ENCODE measurements at places on chromosomes 1 and 21.
A peak's percentile ranks its signal among the peaks of the same experiment; 100 is the strongest.

GRCh38 chr1:96509951-96510350 is 211.6 kb upstream of the PTBP2 start:
- DNase-seq: no peak

DNA sequence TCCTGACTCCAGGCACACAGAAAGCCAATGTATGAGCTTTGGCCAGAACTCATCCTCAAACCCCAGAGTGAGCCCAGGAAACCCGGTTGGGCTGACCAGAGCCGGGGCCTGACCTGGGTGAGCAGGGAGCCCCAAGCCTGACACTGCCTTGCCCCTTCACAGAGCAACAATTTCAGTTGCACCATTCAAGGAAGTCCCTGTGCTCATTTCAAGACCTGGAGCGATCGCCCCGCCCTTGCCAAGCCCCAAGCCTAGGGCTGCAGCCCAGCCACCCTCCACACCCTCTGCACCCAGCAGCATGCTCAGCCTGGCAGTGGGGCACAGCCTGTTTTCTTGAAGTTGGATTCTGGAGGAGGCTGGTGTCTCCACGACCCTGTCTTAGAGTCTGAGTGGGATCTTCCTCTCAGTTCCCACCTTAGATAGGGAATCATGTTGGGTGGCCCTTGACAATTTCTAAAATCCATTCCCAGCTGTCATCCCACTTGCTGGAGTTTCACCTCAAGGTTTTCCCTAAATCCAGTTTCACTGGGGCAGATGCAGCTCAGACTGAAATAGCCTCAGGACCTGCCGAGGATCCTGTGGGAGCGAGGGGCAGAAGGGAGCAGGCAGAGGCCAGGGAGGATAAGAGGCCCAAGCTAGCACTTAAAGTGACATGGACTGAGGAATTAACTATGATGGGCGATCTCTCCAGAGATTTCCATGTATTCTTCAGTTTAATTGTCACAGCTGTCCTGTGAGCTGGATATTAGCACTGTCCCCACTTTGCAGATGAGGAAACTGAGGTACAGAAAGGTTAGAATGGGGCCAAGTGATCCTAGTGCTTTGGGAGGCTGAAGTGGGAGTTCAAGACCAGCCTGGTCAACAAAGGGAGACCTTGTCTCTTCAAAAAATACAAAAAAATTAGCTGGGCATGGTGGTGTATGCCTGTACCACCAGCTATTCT is 2.5 kb downstream of the NBL1 start:
- DNase-seq: no peak

DNA sequence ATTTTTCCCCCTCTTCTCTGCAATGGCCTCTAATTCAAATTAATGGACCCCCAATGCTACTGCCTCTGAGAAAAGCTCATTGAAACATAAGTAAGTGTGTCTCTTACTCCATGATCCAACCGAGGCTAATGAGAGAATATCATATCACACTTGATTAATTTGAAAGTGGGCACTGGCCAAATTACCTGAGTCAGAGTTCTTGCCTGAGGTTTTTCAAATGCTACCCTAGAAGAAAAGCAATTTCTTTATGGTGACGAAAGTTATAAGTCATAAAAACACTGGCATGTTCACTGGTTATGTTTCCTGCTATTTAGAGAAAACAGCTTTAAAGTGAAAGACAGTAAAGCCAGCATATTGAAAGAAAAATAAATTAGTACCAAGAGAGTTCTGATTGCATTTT is 368.8 kb upstream of the TMPRSS15 start:
- DNase-seq: no peak

GRCh38 chr1:7902478-7903085 is 38.1 kb downstream of the TNFRSF9 start:
- peak; percentile 36 for DNase-seq

DNA sequence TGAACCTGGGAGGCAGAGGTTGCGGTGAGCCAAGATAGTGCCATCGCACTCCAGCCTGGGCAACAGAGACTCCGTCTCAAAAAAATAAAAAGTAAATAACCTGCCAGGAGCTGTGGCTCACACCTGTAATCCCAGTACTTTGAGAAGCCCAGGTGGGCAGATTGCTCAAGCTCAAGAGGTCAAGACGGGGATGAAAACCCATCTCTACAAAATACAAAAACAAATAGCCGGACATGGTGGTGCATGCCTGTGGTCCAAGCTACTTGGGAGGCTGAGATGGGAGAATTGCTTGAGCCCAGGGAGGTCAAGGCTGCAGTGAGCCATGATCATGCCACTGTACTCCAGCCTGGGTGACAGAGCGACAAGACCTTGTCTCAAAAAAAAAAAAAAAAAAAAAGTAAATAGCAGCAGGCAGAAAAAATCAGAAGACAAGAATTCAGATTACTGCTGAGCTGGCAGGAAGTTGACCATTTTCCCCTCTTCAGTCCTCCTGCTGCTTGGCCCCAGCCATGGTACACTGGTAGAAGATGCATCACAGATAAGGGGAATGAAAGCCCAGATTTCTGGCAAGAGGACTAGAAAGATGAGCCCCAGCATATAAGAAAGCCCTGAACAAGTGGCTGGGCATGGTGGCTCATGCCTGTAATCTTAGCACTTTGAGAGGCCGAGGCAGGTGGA is 97.6 kb downstream of the TOMM20 start:
- DNase-seq: no peak

GRCh38 chr21:33771976-33772375 is 129.7 kb downstream of the ITSN1 start:
- no peak for DNase-seq

GRCh38 chr1:93313026-93313425 is 32.7 kb upstream of the DR1 start:
- DNase-seq: no peak

DNA sequence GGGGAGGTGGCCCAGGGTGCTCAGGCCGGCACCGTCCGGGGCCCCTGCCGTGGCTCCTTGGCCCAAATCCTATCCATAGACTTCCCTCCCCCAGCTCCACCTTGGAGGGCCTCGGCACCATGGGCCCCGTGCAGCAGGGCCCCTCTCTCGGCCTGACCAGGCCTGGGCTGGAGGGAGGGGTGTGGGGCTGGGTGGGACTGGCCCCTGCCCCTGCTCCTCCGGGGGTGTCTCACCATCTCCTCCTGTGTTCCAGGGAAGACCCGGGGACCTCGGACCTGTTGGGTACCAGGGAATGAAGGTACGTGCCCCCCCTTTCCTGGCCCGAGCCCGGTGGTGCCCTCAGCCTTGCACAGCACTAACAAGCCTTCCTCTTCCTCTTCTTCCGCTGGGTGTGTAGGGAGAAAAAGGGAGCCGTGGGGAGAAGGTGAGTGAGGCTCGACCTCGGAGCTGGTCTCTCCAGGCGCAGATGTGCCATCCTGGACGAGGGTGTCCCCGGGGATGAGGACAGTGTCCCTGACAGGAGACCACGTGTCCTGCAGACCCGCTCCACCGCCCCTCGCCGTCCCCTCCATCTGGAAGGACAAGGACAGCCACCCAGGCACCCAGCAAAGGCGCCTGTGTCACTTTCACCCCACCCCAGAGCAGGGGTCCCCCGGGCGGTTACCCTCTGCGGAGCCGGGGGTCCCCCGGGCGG is 7.9 kb downstream of the COL6A1 start:
- no peak for DNase-seq

- peak; percentile 58 for DNase-seq
These were observed 754 bp downstream of the PRRC2C start for GRCh38 chr1:171486048-171486519.

GRCh38 chr1:113579256-113580018 is 179.8 kb downstream of the PHTF1 start:
- DNase-seq: no peak

GRCh38 chr1:40922969-40923368 is 56.5 kb upstream of the CTPS1 start:
- no peak for DNase-seq

- no peak for DNase-seq
These were observed 100.7 kb upstream of the KIF26B start for GRCh38 chr1:245054105-245054504.

DNA sequence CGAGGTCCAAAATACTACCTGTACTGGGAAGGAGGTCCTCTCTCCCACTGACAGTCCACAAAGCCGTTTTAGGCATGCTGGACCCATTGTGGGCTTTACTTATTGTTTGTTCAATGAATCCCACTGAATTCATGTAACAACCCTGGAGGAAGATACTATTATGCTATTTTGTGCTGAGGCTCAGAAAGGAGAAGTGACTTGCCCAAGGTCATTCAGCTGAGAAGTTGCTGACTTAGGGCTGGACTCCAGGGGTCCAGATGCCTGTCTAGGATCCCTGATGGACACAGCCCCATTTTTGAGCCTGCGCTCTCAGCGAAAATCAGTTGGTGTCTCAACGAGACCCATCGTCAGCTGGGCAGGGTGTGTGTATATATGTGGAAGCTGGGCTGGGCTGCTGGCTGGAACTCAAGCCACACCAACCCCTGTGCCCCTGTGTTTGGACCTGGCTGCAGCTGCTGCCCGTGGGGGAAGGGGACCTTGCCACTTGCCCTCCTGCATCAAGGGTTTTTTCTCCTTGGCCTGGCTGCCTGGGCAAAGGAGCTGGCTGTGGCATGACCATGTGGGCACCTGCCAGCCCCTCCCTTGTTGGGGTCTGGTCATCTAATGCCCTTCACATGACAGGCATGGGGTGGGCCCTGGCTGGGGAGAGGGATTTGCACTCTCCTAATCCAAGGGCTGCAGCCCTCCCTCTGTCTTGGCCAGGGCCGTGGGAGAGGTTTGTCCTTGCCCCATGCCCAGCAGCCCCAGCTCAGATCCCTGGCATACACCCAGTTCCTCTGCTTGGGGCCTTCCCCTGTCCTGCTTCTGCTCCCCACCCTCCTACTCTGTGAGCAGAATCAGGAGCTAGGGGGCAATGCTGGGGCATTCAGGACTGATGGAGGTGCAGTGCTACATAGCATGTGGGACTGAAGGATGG is 15.0 kb downstream of the KCNQ4 start:
- DNase-seq: no peak

DNA sequence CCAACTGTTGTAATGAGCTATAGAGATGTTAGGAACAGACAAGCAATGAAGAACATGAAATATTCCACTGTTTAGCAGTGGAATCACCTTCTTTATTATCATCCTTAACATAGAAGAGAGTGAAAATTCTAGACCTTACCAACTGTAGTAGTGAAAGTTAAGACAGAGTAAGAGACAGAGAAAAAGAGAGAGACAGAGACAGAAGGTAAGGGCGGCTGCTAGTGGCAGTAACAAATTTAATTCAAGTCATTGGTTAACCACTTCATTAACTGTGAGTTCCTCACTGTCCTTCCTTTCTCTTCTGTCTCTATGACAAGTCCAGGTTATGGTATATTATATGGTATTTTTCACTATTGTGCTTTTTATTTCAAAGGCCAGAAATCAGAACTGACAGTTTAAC is 355.7 kb upstream of the ESRRG start:
- DNase-seq: no peak

- no peak for DNase-seq
These were observed 668.4 kb downstream of the KCNT2 start for GRCh38 chr1:195939844-195940243.

DNA sequence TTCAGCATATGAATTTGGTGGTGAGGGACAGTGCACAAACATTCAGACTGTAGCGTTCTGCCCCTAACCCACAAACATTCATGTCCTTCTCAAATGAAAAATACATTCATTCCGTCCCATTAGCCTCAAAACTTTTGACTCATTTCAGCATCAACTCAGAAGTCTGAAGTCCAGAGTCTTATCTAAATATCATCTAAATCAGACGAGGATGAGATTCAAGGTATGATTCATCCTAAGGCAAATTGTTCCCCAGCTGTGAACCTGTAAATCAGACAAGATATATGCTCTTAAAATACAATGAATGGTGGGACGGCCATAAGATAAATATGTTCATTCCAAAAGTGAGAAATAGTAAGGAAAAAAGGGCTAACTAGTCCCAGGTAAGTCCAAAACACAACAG is 1195.6 kb upstream of the ADGRL4 start:
- no peak for DNase-seq

GRCh38 chr1:89609781-89610456 is 23.0 kb upstream of the LRRC8C start:
- DNase-seq: peak; percentile 18

DNA sequence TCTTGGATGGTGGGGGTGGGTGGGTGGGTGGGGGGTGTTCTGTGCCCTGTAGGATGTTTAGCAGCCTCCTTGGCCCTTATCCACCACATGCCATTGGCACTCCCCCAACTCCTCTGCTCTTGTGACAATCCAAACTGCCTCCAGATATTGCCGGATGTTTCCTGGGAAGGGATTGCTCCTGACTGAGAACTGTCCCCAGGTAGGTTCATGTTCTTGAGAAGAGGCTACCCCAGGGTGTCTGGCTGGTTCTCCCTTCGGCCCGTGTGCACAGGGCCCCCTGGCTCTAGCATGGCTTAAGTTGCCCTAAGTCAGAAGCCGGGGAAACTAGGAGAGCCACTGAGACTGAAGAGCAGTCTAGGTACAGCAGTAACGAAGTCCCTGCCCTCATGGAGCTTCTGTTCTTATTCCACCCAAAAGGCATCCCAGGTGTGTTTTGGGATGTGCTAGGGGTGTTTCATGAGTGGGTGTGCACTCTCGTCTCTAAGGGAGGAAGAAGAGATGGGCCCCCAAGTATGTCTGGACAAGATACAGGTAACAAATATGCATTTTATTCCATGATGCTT is 19.8 kb upstream of the THRAP3 start:
- no peak for DNase-seq

DNA sequence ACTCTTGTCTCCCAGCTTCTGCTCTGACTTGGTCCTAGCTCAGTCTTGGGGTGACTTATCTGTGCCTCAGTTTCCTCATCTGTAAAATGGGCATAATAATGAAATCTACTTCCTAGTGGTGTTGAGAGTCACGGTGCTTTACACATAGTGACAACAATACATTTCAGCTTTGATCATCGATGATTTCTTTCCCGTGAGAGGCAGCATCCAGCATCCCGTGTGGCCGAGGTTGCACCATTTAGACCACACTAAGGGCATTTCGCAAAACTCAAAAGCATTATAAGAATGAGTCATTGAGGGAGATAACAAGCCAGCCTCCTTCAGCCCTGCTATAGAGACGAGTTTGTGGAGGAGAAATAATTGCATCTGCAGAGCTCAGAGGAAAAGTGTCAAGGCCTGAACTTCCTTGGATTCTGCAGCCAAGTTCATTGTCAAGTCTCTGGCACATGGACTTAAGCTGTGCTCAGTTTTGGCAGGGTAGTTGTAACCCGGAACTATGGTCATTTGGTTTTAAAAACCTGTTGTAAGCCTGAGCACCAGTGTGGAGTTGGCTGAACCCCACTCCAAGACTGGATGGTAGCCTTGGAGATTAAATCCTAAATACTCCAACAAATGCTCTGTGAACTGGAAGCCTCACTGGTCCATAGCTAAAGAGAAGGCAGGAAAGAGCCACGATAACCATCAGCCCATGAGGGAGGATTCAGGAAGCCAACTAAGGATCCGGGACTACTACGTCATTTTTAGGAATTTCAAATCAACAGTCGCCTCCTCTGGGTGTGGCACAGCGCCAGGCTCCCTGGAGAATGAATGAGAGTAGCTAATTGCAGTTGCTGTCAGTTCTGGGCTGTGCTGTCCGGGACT is 64.2 kb downstream of the TCP10L start:
- no peak for DNase-seq

GRCh38 chr1:209850342-209850979 is 22.7 kb downstream of the UTP25 start:
- DNase-seq: peak; percentile 12

Measured in activated T-cell treated with anti-CD3 and anti-CD28 coated beads for 1 hour (primary cell).